ENCODE measurements at places on chromosomes 2 and 18. TPM values are rescaled to one million over a fixed set of nuclear protein-coding genes. Genes with fewer than 3 reads are reported as not detected.

The STRN gene
- 7.8 TPM for total RNA-seq

The DES gene
- not detected for total RNA-seq

The GKN1 gene
- not detected for total RNA-seq

The LTBP1 gene
- 127 TPM for total RNA-seq

The SOWAHC gene
- 11.2 TPM for total RNA-seq

The TNFAIP6 gene
- total RNA-seq = 49.1 TPM

The TANC1 gene
- total RNA-seq = 34.5 TPM

The MRPL53 gene
- 28.7 TPM for total RNA-seq

The ZC3H6 gene
- total RNA-seq = 1.5 TPM

The MAB21L4 gene
- not detected for total RNA-seq

The CYTIP gene
- total RNA-seq = not detected

Measured in cardiac atrium fibroblast (primary cell).